Activated naive CD8-positive, alpha-beta T cell treated with anti-CD3 and anti-CD28 coated beads, Interleukin-2, amount 10 ng/mL, durations not matched to agents 7 days and 5 days (primary cell): ENCODE measurements at places on chromosomes 1 and 21. TPM values are rescaled to one million over a fixed set of nuclear protein-coding genes. Genes with fewer than 3 reads are reported as not detected.

DNA sequence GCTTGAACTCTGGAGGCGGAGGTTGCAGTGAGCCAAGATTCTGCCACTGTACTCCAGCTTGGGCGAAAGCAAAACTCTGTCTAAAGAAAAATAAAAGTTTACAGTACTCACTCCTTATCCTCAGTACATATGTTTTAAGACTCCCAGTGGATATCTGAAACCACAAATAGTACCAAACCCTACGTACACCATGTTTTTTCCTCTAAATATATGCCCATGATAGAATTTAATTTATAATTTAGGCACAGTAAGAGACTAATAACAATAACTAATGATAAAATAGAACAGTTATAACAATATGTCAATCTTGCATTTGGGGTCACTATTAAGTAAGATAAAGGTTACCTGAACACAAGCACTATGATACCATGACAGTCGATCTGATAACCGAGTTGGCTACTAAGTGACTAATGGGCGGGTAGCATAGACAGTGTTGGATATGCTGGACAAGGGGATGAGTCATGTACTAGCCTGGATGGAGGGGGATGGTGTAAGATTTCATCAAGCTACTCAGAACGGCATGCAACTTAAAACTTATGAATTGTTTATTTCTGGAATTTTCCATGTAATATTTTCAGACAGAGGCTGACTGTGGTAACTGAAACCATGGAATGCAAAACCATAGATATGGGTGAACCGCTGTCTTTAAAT lies 43.7 kb downstream of the ST7L start:
- DNase-seq, result no peak
- no peaks in the 10 kb centered on the region for H3K4me1 ChIP-seq
- H3K27me3 ChIP-seq, result no peaks in the 10 kb centered on the region
- no peak overlapping the region for H3K4me3 ChIP-seq

DNA sequence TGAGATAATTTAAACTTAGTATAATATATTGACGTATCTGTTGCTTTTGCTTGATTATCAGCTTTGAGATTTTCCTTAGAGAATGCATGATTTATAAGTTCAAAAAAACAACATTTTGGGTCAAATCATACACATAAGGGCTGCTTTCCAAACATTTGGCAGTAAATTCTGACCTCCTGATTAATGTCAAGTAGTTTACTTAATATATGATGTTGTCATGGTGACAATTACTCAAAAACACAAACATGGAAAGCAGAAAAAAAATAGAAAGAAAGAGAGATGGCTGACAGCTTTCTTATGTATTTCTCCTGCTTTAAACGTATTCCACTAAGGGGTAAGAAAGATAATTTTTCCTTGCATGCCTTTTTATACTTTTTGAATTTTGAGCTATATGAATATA lies 258.2 kb upstream of the C1orf105 start:
- H3K36me3 ChIP-seq, result no peaks in the 10 kb centered on the region
- no peak for DNase-seq
- H3K4me1 ChIP-seq, result peaks cover 3% of the 10 kb centered on the region
- H3K27ac ChIP-seq, result no peak overlapping the region
- H3K27me3 ChIP-seq, result no peaks in the 10 kb centered on the region

DNA sequence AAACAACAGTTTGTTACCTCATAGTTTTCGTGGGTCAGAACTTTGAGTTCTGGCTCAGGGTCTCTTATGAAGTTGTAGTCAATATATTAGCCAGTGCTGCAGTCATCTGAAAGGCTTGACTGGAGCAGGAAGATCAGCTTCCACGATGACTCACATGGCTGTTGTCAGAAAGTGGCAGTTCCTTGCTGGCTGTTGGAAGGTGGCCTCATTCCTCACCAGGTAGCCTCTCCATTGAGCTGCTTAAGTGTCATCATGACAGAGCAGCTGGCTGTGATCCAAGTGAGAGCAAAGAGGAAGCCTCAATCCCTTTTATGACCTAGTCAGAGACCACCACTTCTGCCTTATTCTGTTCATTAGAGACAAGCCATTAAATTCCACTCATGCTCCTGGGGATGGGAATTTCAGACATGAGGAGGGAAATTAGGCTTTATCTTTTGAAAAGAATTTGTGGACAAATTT lies 5.6 kb downstream of the OSBPL9 start:
- no peaks in the 10 kb centered on the region for H3K27me3 ChIP-seq
- DNase-seq, result no peak
- H3K4me3 ChIP-seq, result no peak overlapping the region
- no peak overlapping the region for H3K27ac ChIP-seq
- peaks cover 4% of the 10 kb centered on the region for H3K36me3 ChIP-seq

ADGRL2 gene
- not detected for total RNA-seq

DNA sequence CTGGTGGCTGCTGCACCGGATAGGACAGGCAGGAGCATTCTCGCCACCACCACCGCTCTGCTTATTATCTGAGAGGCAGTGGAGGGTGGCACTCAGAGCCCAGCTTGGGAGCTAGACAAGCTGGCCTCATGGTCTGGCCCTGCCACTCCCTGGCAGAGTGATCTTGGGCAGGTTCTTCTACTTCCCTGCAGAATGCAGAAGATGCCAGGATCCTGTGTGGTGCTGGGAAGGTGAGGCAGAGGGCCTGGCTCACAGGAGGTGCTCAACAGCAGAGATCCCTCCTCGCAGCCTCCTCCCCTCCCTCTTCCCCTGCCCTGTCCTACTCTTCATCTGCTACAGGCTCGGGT lies 60.4 kb downstream of the ARHGEF10L start:
- H3K4me3 ChIP-seq, result no peak overlapping the region
- no peaks in the 10 kb centered on the region for H3K4me1 ChIP-seq
- DNase-seq, result no peak

DNA sequence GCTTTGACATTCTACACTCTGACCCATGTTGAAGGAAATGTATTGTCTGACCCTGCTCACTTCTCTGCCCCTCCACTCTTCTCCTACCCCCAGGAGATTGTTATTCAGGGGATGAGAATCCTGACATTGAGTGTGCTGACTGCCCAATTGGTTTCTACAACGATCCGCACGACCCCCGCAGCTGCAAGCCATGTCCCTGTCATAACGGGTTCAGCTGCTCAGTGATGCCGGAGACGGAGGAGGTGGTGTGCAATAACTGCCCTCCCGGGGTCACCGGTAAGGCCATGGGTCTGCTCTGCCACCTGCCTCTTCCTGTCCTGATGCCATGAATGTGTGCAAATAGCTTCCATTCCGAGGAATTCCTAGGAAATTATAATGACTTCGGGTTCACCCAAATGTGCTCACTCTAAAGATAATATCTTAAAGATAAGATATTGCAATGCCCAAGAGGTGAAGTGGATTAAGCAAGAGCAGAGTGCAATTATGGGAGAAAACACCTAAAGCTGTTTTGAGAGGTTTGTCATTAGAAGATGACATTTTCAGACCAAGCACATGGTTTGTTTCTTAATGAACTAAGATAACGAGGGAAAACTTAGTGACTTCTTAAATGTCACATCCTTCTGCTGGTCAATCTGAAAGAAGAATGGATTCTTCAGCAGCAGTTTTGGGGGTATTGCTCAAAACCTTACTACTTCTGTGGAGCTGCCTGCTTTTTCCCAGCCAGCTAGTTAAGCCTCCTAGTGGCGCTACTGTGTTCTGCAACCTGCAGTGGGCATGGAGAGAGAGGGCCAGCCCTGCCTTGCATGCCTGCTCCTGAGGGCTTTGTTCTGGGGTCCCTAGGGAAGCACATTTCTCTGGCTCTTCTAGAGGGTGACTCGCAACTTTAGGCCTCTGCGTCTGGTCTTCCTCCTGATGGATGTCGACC lies 41.6 kb downstream of the LAMC2 start:
- no peak overlapping the region for H3K27ac ChIP-seq
- peaks cover 3% of the 10 kb centered on the region for H3K27me3 ChIP-seq
- no peak overlapping the region for H3K4me3 ChIP-seq
- no peaks in the 10 kb centered on the region for H3K36me3 ChIP-seq
- peaks cover 8% of the 10 kb centered on the region for H3K4me1 ChIP-seq

DNA sequence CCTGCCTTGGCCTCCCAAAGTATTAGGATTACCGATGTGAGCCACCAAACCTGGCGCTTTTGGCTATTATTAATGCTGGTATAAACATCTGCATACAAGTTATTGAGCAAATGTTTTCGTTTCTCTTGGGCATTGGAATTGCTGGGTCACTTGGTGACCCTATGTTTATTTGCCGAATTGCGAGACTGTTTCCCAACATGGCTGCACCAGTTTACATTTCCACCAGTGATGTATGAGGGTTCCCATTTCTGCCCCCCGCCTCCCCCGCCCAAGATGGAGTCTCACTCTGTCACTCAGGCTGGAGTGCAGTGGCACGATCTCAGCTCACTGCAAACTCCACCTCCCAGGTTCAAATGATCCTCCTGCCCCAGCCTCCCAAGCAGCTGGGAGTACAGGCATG lies 20.9 kb downstream of the SFPQ start:
- peaks cover 5% of the 10 kb centered on the region for H3K4me1 ChIP-seq
- H3K36me3 ChIP-seq, result peaks cover 13% of the 10 kb centered on the region
- no peak overlapping the region for H3K4me3 ChIP-seq

GRCh38 chr1:115469703-115470476 lies 131.8 kb upstream of the NGF start:
- H3K27ac ChIP-seq, result no peak overlapping the region
- DNase-seq, result peak; percentile 35
- no peak overlapping the region for H3K4me3 ChIP-seq
- H3K4me1 ChIP-seq, result peaks cover 7% of the 10 kb centered on the region
- H3K36me3 ChIP-seq, result no peaks in the 10 kb centered on the region

CCDC190 gene
- total RNA-seq, result not detected

DNA sequence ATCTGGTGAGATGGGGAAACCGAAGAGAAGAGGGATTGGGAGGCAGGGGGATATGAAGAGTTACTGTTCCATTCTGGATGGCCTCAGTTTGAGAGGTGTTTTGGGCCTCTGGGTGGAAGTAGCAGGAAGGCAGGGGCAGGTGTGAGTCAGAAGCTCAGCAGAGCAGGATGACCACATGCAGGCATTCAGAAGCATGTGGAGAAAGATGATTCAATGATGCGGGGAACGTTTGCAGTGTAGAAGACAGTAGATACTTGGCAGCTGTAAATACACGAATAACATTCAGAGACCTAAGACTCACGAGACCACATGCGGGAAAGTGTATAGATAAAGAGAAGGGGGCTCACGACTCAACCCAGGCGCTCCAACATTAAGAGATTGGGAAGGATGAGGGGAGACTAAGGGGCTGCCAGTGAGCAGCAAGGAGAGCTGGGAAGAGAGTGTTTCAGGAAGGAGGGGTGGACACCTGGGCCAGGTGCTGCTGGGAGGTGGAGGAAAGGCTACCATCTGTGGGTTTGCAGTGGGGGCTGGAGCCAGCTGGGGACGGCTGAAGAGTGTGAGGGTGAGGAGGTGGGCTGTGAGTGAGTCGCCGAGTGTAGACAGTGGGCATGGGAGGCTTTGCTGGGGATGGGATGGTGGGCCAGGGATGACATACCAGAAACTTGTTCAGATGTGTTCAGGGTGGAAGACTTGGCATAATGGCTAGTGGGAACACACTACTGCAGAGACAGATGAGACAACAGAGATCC lies 5.8 kb upstream of the EPS8L3 start:
- H3K27me3 ChIP-seq, result peaks cover under 1% of the 10 kb centered on the region
- peaks cover 8% of the 10 kb centered on the region for H3K4me1 ChIP-seq

FAM177B gene
- not detected for total RNA-seq

DNA sequence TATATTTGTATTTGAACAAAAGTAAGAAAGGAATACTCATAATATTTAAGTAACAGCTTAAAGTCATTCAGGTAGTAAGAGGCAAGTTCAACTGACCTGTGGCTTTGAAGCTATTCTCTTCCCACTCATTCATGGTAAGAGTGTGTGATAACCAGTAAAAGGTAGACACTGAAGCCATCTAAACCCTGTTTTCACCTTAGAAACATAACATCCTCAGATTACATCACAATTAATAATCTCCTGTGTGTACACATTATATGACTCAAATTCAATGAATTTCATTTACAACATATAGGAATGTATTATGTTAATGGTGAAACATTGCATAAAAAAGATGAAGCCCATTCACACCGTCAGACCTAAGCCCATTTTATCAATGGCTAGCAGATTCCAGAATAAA lies 364.8 kb upstream of the SNX7 start:
- no peak overlapping the region for H3K27ac ChIP-seq
- no peak overlapping the region for H3K4me3 ChIP-seq
- no peaks in the 10 kb centered on the region for H3K4me1 ChIP-seq

LRRC38 gene
- not detected for total RNA-seq

GRCh38 chr1:91075233-91076135 lies 53.6 kb upstream of the ZNF644 start:
- no peak overlapping the region for H3K27ac ChIP-seq
- no peaks in the 10 kb centered on the region for H3K27me3 ChIP-seq
- no peaks in the 10 kb centered on the region for H3K36me3 ChIP-seq

DNA sequence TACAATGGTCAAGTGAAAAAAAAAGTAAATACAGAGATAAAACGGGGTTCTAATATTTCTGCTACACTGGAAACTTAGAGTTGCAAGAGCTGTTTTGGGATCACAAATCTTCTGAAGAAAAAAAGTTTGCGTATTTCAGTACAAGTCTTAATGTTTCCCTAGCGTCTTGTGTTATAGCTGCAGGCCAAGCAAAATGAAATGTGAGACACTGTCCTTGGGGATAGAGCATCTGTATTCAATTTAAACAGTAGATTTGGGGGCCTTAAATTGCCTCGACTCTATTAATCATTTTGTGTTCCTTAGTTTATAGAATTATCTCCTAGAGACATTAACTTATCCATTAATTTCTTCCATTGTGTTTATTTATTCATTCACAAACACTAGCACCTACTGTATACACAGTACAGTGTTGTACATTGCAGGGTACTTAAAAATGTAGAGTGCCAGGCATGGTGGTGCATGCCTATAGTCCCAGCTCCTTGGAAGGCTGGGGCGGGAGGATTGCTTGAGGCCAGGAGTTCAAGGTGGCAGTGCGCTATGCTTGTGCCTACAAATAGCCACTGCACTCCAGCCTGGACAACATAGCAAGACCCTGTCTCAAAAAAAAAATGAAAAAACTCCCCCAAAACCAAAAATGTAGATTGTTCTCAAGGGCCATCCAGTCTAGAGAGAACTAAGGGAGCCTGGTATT lies 7.9 kb downstream of the DISC1 start:
- H3K27me3 ChIP-seq, result no peaks in the 10 kb centered on the region
- no peak overlapping the region for H3K27ac ChIP-seq
- H3K4me1 ChIP-seq, result peaks cover 6% of the 10 kb centered on the region

TTC39A gene
- not detected for total RNA-seq

CDK18 gene
- total RNA-seq, result 9.9 TPM

CHML gene
- 11.6 TPM for total RNA-seq

AMY1B gene
- total RNA-seq, result not detected
